ENCODE measurements at places on chromosomes 3 and 15.
A peak's percentile ranks its signal among the peaks of the same experiment; 100 is the strongest.

GRCh38 chr3:169879845-169880575 is 10.3 kb upstream of the LRRC31 start:
- no peak for DNase-seq

DNA sequence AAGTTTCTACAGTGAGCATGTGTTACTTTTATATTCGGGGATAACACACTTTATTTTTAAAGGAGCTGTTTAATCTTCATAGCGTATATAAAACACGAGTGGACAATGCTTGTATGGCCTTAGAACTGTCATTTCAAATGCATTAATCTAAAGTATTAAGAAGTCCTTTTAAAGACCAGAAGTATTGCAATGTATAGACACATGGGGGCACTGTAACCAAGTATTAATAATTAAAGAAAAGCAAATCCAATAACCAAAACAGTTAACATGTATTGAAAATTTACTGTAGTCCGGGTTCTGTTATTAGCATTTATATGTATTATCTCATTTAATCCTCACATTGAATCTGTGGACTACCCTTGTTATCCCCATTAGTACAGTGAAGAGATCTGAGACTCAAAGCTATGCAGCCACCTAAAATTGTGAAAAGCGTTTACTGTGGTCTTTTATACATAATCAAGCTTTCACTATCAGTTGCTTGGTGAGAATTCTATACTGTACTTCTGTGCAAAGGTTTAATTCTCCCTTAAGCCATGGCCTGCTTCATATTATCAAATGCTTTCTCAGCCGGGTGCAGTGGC is 10.1 kb downstream of the ARL14 start:
- peak; percentile 57 for DNase-seq

DNA sequence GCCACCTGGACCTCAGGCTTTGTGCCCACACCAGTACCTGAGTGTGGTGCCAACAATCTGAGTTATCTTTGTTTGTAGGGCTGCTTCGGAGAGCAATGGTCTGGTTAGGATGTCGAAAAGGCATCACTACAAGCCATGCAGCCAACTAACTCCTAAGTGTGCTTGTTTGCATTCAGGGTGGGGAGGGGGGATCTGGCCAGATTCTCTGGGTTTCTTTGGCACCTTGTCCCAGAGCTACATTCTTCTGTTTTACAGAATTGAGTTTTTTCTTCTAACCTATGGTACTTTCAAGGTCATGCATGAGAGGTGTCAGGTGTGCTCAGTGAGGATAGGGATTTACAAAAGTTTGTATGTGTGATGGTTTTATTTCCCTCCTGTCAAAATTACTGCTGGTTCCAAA is 391.4 kb upstream of the RARB start:
- DNase-seq: no peak

DNA sequence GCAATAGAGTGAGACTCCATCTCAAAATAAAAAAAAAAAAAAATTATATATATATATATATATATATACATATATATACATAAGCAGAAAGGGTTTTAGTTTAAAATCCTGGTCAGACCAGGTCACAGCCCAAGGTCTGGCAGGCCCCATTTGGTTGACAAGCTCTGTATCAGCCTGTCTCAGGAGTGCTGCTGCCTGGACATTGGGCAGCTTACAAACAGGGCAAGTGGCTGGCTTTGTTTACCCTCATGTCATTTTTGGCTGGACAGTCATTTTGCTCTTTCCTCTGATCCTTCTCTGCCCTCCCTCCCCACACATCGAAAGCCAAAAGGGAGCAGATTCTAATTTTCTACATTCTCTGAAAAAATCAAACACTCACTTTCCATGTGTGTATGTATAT is 26.7 kb upstream of the KLHL6 start:
- DNase-seq: no peak

GRCh38 chr15:85592148-85592547 is 202.6 kb downstream of the KLHL25 start:
- DNase-seq: peak; percentile 93

- no peak for DNase-seq
These were observed 488.0 kb upstream of the SUCLG2 start for GRCh38 chr3:68142441-68142840.

DNA sequence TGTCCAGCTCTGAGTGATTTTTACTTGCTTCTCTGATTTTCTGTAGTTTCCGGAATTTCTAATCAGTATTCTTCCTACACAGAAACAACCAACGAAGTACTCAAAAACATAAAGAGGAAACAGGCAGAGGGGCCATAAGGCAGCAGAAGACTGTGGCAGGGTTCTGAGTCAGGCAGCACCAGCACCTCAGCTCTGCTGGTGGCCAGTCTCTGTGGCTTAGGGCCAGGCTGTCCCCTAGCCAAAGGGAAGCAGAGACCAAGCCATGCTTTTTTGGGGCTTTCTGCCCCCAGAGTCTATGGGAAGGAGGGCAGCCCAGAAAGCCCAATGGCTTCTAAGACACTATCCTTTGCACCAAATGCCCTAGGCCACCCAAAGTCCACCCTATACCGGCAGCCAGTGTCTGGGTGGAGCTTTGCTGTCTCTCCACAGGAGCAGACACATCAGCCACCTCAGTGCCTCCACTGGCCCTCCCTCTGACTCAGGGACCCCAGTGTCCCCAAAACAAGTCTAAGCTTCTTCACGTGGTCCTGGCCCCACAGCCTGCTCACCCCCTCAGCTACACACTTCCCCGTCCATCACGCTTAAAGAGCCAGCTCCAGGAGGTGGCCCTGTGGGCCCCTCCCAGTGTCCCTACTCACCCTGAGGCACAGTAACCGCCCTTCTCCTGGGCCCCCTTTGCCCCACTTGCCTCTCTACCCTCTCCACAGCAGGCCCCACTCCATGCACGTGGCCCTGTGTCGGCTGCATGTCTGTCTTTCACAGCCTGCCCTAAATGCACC is 46.2 kb downstream of the CCDC12 start:
- DNase-seq: no peak

DNA sequence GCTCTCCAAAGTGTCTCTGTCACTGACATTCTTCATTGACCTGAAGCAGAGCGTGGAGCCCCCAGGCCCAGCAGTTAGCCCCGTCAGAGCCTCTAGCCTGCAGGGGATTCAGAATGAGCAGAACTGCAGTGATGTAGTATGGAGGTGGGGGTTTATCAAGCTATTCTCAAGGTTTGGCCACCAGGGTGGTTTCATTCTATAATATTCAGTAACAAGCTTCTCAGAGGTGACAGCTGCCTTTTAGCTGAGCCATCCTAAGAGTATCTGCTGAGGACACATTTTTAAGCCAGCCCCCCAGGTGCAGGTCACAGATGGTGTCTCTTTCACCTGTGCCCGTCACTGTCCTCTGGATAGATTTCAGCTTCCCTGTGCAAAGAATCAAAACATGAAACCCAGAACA is 31.9 kb downstream of the CMTM7 start:
- no peak for DNase-seq

- DNase-seq: no peak
These were observed 61.0 kb downstream of the TLE3 start for GRCh38 chr15:70036585-70037291.

- no peak for DNase-seq
These were observed 74.9 kb downstream of the NBEAL2 start for GRCh38 chr3:47054412-47054811.

- peak; percentile 78 for DNase-seq
These were observed 71.9 kb upstream of the SPATA12 start for GRCh38 chr3:56988458-56989168.

GRCh38 chr15:90642464-90643300 is 74.5 kb upstream of the BLM start:
- peak; percentile 27 for DNase-seq

DNA sequence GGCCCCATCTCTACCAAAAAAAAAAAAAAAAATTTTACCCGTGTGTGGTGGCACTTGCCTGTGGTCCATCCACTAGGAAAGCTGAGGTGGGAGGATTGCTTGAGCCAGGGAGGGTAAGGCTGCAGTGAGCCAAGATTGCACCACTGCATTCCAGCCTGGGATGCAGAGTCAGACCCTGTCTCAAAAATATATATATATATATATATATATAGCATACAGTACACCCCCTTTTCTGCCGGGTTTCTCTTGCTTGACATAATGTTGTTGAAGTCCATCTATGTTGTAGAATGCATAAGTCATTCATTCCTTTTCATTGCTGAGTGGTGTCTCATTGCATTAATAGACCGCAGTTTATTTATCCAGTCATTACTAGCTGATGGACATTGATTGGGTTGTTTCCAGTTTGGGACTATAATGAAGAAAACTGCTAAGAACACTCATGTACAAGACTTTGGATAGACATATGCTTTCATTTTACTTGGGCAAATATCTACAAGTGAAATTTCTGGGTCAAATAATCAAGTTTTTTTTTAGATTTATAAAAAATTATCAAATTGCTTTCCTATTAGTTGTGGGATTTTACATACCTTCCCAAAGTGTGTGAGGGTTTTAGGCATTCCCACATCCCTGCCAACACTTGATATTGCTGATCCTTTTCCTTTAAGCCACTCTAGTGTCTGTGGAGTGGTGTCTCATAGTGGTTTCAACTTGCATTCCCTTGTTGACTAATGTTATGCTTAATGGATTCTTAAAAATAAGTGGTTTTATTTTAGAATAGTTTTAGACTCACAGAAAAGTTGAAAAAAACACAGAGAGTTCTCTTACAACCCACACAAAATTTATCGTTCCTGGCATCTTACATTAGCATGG is 2.1 kb upstream of the PRR20G start:
- peak; percentile 47 for DNase-seq

Data from ELR (cell line).